AG09319 (cell line): ENCODE measurements at places on chromosomes 7 and 10.

DNA sequence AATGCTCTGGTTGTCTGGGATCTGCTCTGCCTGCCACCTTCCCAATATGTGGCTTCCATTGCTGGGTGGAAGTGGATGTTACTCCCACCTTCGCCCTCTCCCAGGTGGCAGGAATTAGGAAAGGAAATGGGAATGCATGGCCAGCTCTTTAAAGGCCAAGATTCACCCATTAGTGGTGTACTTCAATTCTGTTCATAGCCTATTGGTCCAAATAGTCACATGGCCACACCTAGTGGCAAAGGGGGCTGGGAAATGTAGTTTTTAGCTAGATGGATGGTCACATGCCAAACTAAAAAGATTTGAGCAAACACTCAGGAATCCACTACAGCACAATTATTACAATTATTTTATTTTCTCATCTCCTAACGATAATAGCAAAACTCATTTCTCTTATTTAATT, 135.1 kb downstream of the NPY start:
- DNase-seq: no peak

- DNase-seq: no peak
These were observed 172.9 kb downstream of the CDK14 start for GRCh38 chr7:90769036-90769435.

- DNase-seq: no peak
These were observed 15.3 kb upstream of the ADAM22 start for GRCh38 chr7:87918740-87919139.

GRCh38 chr7:17685141-17685540, 255.2 kb downstream of the SNX13 start:
- DNase-seq: no peak

DNA sequence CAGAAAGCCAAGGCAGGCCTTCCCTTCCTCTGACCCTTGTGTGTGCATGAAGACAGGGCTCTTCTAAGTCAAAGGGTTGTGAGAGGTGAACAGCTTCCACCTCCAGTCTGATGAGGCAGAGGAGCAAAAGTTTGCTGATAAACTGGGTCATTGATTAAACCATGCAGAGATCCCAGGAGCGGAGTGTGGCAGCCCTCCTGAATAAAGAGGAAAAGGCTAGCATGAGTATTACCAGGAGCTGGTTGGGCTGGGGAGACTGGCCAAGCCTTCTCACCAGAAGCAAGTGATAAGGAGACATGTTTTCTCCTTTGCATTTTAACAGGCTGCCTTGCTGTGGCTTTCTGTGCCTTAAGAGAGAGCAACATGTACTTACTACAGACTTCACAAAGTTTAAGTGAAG, 10.2 kb downstream of the LMOD2 start:
- no peak for DNase-seq

DNA sequence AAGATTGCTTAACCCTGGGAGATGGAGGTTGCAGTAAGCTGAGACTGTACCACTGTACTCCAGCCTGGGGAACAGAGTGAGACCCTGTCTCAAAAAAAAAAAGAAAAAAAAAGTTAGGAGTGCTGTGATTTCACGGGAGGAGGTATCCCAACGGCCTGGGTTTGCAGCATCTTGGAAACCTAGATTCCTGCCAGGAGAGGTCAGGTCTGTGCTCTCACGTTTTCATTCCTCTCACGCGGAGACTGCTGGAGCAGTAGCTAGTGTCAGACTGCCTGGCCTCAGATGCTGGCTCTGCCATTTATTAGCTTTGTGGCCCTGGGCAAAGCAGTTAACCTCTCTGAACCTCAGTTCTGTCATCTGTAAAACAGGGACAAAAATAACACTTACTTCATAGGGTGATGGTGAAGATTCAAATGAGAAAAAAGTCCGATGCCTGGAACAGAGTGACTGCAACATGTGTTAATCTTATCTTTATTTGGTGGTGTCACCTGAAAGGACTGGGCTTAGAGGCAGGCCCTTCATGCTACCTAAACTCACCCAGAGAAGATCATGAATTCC, 94.9 kb downstream of the GAD2 start:
- DNase-seq: no peak

GRCh38 chr10:130762491-130762890, 549.0 kb downstream of the TCERG1L start:
- no peak for DNase-seq

- DNase-seq: no peak
These were observed 21.6 kb upstream of the FAM13C start for GRCh38 chr10:59383908-59384307.

GRCh38 chr10:50740293-50740648, 535 bp downstream of the ASAH2B start:
- DNase-seq: peak; percentile 36

GRCh38 chr10:106043863-106044262, 1120.6 kb downstream of the SORCS1 start:
- DNase-seq: peak; percentile 2

DNA sequence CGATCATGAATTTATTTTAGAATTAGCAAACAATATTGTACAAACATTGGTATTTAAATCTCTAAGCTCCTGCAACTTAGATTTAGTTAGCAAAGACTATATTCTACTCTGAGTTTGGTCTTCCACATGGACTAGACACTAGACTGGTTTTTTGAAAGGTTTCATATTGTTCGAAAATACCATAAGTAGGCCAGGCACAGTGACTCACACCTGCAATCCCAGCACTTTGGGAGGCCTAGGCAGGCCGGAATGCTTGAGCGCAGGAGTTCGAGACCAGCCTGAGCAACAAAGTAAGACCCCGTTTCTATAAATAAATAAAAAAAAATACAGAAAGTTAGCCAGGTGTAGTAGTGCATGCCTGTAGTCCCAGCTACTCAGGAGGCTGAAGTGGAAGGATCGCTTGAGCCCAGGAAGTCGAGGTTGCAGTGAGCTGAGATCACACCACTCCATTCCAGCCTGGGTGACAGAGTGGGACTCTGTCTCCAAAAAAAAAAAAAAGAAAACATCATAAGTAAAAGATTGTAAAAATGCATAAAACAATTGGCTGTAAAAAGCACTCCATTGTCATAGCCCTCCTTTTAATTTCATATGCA, 73.1 kb downstream of the ABCC2 start:
- DNase-seq: no peak

GRCh38 chr10:63563623-63564022, 42.4 kb downstream of the REEP3 start:
- no peak for DNase-seq

DNA sequence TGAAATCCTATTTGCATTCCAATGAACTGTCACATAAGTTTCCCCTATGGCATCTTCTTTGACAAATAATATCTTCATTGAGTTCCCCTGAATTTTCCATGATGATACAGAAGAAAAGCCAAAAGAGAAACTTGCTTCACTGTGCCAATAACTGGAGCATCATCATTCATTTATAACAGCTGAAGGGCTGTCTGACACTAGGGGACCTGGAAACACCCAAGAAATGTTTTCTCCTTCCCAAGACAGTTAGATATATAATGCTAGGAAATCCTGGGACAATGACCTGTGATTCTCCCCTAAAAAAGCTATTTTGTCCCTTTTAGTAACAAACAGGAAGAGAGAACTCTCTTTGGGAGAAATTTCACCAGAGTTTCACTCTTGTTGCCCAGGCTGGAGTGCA, 133.6 kb downstream of the SEMA3C start:
- no peak for DNase-seq

- peak; percentile 28 for DNase-seq
These were observed 77.6 kb downstream of the ITGA8 start for GRCh38 chr10:15642095-15642494.

DNA sequence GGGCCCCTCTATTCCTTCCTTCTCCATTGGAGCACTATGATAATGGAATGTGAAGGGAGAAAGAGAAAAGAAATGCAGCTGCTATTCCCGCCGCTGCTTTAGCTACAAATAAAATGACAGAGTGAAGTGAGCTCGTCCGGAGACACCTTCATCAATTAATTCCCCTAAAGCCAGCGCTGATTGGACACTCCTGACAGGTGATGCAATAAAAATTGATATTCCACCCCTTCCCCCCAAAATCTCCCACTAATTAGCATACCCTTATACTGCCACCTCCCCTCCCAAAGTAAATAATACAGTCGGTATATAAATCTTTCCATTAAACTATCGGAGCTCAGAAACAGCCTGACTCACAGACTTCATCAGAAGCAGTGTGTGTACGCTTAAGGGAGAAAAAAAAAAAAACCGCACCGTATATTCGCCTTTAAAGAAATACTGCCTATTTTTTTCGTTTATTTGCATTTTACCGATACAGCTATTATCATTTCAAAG, 7.3 kb downstream of the SKIDA1 start:
- no peak for DNase-seq

DNA sequence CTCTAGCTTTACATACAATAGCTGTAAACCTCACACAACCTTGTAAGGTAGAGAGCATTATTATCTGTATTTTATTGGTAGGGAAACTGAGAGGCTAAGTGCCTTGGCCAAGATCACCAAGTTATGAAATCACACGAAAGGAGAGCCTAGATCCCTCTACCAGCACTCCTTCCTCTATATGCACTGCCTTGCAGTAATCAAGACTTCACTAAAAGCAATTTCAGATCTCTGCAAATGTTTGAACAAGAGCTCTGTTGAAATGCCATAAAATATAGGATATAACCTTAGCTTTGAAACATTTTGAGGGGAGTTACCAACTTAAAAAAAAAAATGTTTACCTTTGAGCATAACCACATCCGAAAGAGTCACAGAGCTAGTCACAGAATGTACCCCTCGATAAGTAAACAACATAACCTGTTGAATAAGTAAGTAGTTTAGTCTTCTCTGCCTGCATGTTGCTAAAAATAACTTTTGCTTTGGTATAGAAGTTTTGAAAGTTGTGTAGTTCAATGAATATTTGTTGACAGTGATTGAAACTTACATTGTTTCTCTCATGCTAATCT, 709.4 kb downstream of the AUTS2 start:
- DNase-seq: no peak

- no peak for DNase-seq
These were observed 29.2 kb downstream of the CYP2W1 start for GRCh38 chr7:1012004-1012715.

DNA sequence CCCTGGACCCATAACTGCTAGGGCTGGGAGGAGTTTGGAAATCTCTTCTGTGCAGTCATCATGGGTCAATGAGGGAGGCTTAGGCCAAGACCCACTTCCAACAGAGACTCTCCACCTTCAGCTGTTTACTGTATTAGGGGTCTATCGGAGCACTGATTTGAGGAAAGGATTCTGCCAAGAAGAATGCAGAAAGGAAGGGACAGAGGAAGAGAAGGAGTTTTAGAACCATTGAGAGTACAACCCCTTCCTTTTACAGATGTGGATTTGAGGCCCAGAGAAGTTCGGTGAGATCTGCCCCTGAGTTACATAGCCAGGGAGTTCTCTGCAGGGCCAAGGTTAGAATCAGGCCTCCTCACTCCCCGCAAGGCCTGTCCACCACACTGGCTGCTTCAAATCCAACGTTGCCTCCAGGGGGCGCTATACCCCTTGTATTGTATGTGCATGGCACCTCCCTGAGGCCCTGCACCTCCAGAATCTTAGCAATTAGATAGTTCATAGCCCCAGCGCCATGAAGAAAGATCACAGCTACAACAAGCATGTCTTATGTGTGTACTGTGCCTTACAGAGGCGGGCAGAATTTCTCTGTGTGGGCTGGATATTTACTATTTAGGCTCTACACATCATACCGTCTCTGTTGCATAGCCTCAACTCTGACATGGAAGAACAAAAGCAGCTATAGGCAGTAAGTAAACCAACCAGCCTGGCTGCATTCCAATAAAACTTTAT, 246.8 kb downstream of the SKIDA1 start:
- DNase-seq: peak; percentile 84

DNA sequence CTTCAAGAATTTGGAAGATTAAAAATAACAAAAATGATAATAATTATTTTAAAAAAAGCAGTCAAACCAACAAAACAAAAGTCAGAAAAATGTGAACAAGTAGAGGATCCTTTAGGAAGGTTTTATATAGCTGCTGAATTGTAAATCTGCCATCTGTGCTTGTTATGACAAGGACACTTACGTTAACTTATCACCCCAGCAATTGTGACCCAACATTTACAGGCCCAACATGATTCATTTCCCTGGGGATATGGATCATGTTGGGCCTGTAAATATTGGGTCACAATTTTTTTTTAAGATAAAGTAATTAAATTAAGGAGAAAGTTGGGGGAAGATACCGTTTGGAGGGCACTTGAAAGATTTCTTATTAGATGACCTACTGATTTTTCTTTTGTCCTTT, 261.4 kb upstream of the HABP2 start:
- no peak for DNase-seq

DNA sequence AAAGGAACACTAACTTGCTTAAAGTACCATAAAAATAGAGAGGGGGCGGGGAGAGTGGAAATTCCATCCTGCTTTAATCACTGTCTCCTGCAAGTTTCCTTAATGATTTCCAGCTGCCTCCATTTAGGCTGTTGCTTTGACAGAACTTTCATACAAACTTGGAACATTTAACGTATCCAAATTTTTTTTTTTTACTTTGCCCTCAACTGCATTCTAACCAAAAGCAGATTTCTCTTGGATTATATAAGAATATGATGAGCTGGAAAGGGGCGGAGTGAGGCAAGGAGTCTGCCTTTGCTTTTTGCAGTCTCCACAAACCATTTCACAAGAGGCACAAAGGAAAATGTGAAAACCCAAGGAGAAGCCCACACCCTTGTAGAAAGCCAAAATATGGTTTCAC, 46.6 kb upstream of the COL1A2 start:
- peak; percentile 94 for DNase-seq

GRCh38 chr7:26317211-26317610, 25.5 kb downstream of the SNX10 start:
- no peak for DNase-seq

DNA sequence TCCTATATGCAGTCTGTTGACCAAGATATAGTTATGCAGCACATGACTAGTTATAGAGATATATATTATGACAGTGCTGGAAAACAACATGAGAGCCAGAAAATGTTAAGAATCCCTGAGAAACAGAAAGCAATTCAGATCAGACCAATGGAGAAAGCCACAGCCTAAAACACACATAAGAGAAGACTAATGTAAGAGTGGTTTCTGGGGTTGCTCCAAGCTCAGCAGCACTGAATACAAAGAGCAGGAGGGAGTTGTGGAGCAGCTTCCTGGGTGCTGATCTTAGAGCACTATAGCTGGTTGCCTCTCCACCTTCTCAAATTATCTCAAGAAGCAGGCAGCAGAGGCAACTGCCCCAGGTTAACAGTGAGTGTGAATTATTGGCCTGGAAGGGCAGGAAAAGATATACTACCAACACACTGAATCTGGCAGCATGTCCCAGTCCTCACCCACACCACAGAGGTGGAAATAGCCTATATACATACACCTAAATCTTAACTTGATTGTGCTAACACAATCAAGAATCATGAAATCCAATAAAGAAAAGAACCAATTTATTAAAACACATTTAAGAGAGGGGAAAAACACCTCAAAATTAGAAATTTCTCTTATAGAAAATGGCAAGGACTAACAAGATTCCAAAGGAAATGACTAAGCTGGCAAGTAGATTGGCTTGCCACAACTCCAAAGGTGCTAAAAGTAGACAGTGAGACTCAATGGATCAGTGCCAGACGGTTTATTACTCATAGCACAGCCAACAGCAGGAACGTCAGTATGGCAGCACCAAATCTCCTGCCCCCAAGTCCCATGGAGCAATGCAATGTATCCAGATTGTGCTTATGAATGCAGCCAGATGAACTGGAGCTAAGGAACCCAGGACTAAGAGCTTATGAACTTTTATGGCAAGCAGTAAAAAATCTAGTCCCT, 5.1 kb downstream of the PTTG1IP2 start:
- no peak for DNase-seq

GRCh38 chr7:30335763-30336487, 51.5 kb downstream of the ZNRF2 start:
- DNase-seq: no peak
